Motor neuron (in vitro differentiated cells): ENCODE measurements at places on chromosomes 16 and 17. TPM values are rescaled to one million over a fixed set of nuclear protein-coding genes. Genes with fewer than 3 reads are reported as not detected.

ZNF500 gene
- total RNA-seq: 6.3 and 8.2 TPM in 2 replicates

CCL3 gene
- 0.19 TPM in 1 of 2 replicates, not detected in the other for total RNA-seq

DNA sequence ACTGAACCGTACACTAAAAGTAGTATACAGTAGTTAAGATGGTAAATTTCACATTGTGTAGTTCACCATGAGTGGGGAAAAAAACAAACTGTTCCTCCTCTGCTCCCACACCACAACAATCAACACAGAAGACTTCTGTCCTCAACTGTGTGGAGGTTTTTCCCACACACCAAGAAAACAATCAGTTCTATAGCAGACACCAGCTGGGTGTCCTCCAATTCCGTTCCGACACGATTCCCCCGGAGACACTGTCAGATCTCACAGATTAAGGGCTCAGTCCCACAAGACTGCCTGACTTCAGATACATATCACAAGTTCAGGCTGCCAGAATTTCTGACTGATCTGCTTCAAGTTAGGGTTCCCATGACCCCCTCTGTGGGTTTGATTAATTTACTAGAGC lies 31.8 kb downstream of the BBS2 start:
- no peak for ATAC-seq

DNA sequence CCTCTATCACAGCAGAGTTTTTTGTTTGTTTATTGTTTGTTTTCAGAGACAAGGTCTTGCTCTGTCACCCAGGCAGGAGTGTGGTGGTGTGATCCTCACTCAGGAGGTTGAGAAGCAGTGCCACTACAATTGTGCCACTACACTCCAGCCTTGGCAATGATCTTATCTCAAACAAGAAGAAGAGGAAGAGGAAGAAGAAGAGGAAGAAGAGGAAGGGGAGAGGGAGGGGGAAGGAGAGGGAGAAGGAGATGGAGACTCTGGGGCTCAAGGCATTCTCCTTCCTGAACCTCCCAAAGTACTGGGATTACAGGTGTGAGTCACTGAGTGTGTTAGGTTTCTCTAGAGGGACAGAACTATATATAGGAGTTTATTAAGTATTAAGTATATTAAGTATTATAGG lies 17.1 kb upstream of the C17orf58 start:
- ATAC-seq: no peak
